Lung microvascular endothelial cell (primary cell): ENCODE measurements at places on chromosomes 7 and 10. TPM values are rescaled to one million over a fixed set of nuclear protein-coding genes. Genes with fewer than 3 reads are reported as not detected.

Gene GFRA1
- 5.7 and 18.5 TPM in 2 replicates for total RNA-seq

Gene HHEX
- 38.8 and 62.1 TPM in 2 replicates for total RNA-seq

DNA sequence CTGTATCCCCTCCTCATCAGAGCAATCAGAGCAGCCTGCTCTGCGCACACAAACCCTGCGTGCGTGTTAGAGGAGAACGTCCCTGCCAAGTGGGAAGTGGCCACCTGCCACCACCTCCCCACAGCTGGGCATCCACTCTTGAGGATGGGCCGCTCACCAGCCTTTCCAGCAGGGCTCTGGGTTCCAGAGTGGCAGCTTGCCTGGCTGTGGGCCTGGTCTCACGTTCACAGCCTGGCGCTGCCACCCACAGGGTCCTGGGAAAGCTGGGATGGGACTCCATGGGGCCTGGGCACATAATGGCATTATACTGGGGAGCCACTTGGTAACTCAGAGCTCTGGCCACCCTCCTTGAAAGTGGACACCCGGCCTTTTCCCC, 151.1 kb upstream of the PPP2R2D start:
- DNase-seq: no peak

- no peak for DNase-seq
Measured at GRCh38 chr7:37259319-37259821, 189.3 kb downstream of the ELMO1 start.

DNA sequence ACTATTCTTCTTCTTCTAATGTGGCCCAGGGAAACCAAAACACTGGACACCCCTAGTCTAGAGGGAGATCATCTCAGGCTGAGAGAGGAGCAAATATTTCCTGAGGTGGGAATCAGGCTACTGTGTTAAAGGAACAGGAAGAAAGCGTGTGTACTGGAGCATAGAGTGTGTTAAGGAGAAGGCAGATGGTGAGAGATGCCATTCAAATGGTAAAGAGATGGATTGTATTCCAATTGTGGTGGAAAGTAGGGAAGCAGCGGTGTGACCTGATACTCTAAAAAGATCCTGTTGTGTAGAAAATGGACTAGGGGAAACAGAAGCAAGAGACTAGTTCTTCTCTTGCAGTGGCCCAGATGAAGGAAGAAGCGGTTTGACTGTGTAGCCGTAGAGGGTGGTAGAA, 31.2 kb downstream of the RAB18 start:
- DNase-seq: no peak

DNA sequence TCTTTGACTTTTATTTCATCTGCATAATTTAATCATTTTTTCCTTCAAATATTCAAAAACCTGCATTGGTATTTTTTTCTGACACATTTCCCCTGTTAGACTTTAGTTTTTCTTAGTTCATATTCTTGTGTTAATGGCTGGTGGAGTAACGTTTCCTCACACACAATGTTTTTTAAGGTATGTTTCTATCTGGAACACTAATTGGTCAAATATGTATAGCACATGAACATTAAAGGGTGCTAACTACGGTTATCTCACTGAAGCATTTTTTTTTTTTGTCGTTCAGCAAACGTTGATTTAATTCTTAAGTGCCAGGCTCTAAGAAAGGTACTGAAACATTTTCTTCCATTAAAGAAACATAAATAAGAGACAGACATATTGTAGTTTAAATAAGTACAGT, 87.7 kb downstream of the PTPRZ1 start:
- no peak for DNase-seq

DNA sequence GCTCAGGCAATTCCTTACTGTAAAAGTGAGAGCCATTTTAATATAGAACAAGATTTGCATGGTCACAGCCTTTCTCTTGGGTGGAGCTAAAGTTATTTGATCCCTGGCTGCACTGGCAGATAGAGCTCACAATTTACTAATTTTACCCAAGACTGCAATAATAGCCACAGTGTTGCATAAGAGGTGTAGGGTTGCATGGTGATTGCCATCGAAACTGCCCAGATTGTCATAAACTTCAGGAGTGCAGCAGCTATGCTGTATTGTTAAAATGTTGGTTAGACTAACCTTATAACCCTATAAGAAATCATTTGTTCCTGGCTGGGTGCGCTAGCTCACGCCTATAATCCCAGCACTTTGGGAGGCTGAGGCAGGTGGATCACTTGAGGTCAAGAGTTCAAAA, 50.0 kb downstream of the VCL start:
- DNase-seq: no peak

- DNase-seq: no peak
Measured at GRCh38 chr7:151491859-151492258, 27.8 kb downstream of the RHEB start.

DNA sequence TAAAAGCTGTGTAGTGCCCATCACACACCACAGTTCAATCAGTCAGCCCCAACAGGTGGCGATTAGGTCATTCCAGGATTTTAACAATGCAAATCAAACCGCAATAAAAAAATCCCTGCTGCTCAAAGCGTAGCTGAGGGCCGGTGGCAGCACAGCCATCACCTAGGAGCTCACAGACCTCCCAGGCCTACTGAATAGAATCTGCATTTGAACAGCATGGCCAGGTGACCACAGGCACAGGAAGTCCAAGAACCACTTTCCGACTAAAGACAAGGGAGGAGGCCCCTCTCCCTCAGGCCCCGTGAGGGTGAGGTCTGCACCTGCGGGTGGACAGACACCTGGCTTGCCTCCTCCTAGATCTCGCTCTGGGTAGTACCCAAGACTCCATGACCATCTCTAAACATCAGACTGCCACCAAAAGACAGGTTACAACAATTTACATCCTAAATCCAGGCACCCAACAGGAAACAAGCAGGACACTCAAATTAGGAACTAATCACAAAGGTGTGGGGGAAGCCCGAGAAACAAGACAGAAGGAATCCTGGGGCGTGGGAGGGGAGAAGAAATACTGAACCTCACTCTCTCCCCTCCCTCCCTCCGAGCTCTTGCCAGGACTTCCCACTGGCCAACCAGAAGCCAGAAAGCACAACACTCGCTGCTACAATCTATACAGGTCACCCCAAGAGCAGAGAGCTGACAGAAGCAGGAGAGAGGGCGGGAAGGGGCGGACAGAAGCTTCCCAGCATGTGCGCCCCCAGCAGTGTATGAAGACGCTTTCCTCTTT, 19.2 kb downstream of the GNA12 start:
- DNase-seq: no peak
